ENCODE measurements at places on chromosomes 13 and 19.

DNA sequence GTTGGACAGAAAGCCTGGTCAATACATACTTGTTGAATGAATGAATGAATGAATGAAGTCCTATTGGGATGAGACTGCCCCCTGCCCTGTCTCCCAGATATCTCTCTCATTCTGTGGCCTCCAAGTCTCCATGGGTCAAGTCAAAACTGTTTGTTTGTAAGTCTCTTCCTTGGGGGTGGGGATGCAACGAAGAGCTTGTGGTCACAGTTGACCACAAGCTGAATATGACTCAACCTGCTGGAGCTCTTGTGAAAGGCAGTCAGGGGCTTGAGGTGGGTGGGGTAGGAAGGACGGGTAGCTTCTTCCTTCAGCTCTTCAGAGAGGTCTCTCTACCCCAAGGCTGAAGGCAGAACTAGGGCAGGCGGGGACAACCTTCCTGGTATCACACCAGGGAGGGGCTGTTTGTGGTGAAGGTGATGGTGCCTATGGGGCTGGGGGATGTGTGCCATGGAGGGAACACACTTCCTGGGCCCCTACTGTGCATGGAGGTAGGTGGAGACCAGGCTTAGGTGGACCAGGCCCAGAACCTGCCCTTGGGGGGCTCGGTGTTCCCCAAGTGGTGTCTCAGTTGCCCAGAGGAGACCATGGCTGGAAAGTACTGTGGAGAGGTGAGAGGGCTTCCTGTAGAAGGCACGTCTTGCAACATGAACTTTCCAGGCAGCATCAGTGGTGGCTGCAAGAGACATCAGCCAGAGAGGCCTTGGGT, 8.0 kb downstream of the MYO1F start:
- no peak for DNase-seq

DNA sequence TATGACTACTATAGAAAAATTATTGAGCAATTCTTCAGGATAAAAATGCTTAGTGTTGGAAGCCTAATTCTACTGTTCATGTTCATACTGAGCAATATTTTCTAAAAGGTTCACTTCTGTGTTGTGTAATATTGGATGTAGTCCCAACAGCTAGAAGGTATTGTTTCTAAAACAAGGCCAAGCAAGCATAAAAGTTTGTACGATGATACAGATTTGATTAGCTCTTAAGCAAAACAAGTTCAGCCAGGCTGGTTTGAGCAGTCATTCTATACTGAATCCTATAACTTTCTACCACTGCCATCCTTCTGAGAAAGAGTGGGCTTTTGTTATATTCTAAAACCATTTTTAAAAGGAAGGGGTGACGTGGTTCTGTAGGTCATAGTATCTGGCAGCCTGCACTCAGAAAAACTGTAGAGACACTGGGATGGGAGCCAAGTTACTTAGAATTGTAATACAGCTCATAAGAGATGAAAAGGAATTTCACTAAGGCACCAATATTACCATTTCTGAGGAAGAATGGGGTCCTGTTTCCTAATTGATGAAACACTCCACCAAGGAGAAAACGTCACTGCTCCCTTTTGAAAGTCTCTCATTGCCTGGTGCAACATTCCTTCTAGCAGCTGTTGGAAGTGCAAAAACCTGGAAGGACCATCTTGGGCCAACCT, 275.0 kb upstream of the DACH1 start:
- no peak for DNase-seq

DNA sequence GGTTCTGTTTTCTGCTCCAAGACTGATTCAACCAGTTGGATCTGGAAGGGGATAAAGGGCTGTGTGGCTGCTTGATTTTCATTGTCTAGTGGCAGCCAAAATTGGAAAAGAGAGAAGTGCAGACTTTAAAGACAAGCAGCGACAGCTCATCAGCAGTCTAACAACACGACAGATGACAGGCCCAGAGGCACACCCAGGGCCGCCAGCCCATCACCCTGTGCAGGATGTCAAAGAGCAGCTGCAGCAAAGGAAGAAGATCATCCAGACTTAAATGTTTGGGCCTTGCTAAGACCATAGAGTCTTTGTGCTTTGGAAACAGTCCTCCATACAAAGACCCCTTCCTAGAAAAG, 421.0 kb upstream of the KLF12 start:
- no peak for DNase-seq

- no peak for DNase-seq
Observed at GRCh38 chr13:27172495-27172842, 858 bp upstream of the USP12 start.

- no peak for DNase-seq
Observed at GRCh38 chr13:28056970-28057712, 43.2 kb downstream of the FLT3 start.

- no peak for DNase-seq
Observed at GRCh38 chr13:46726347-46726746, 70.6 kb downstream of the ESD start.

DNA sequence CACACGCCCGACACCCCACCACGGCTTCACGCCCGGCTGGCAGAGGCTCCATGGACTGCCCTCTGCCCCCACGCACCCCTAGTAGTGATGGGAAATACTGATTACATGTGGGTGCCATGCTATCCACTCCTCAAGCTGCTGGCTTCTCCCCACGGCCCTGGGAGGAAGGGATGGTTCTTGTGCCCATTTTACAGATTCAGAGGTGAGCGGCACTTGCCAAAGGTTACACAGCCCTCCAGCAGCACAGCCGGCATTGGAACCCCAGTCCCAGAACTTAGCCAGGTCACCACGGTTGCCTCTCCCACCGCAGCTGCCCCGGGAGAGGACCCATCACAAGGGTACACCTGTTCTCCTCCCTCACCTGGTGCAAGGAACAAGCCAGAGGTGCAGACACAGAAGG, 13.2 kb downstream of the LRRC4B start:
- no peak for DNase-seq

DNA sequence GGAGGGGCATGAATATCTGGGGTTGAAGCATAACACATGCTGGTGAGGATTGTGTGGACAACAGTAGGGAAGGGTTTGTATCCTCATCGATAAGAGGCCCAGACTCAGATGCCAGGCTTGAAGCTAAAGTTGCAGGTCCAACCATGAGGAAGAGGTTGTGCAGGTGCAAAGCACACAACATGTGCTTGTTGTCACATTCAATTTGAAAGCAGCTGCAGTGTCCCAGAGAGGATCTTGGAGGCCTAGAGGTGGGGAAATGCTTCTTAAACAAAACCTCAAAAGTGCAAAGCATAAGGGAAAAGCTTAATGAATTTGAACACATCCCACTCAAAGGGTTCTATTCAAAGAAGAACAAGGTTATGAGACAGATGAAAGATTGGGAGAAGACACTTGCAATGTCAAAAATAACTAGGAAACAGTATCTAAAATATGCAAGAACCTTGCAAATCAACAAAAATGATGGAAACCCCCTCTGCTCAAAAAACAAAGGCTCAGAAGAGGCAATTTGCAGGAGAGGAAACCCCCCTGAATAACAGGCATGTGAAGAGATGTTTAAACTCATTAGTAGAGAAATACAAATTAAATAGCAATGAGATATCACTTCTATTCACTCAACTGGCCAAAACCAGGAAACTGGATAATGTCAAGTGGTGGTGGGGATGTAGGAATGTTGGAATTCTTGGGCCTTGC, 187.1 kb downstream of the KATNAL1 start:
- no peak for DNase-seq

DNA sequence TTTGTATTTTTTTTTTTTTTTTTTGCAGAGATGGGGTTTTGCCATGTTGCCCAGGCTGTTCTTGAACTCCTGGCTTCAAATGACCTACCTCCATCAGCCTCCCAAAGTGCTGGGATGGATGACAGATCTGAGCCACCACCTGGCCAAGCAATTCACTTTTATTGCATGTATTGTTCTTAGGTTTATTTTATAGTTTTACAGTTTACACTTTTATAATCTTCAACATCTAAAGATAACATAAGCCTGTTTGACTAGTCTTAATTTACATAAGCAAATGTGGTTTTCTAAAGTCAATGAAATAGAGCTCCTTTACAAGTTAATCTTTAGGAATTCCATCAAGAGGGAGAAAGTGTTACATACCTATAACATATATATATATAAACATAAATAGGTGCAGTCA, 9.5 kb upstream of the MPV17L2 start:
- no peak for DNase-seq

DNA sequence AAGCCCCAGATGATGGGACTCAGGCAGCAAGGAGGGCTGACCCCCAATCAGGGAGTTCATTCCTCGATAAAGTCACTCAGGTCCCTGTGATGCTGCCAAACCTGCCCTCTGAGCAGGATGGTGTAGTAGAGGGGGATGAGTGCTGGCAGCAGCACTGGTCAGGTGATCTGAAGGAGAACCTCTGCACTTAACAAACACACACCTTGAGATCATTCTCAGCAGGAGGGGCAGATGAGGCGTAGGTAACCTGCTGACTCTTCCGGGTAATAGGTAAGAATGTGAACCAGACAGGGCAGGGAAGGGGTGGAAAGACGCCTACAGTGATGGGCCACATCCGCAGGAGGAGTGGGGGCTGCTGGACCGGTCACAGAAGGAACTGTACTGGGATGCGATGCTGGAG, 3.2 kb downstream of the ZNF446 start:
- DNase-seq, result no peak

DNA sequence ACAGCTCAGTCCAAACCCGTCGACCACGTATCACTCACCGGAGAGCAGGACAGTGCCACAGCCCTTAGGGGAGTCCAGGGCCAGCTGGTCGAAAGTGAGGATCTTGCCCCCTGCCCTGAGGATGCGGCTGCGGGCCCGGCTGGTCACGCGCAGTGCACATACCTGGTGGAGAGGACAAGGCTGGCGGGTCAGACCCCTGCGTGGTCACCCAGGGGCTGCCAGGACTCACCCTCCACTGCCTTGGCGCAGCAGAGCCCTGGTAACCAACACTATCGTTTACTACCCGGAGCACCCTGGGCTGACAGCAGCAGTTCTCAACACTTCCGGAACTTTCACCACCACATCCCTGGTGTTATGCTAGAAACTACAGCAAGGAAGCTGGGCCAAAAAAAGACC, 1.2 kb upstream of the FAM83E start:
- no peak for DNase-seq

DNA sequence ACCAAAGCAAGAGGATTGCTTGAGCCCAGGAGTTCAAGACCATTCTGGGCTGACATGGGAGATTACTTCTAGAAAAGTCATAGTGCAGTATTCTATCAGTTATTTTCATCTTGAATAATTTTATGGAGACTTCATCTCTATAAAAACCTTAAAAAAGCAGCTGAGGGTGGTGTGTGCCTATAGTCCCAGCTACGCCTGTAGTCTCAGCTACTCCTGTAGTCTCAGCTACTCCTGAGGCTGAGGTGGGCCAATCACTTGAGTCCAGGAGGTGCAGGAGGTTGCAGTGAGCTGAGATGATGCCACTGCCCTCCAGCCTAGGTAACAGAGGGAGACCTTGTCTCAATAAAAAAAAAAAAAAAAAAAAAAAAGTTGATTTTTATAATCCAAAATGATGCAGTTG, 22.1 kb upstream of the KCTD4 start:
- no peak for DNase-seq

DNA sequence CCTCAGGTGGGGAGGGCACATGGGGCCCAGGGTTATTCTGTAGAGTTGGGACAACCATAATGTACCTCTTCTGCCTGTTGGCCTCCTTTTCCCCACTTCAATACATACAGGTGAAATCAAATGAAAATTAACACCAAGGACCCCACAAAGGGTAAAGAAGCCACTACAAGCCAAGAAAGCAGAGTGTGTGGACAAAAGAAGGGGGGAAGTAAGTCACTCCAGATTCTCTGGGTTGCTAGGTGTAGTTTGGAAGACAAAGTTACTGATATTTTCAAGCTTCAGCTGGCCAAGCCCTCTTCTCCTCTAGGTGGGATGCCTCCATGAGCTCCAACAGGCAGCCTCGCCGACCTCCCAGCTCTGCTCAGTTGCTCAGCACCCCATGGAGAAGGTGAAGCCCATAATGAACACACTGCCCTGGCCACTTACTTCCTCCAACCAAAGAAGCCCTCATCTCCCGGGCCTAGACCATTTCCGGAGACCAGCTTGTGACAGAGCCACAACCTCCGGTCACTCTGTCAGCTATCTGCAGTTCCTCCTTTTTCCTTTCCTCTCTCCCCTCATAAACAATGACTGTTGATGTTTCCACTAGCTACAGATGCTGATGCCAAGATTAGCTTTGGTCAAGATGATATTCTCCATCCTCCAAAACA, 66.8 kb upstream of the MED4 start:
- no peak for DNase-seq

DNA sequence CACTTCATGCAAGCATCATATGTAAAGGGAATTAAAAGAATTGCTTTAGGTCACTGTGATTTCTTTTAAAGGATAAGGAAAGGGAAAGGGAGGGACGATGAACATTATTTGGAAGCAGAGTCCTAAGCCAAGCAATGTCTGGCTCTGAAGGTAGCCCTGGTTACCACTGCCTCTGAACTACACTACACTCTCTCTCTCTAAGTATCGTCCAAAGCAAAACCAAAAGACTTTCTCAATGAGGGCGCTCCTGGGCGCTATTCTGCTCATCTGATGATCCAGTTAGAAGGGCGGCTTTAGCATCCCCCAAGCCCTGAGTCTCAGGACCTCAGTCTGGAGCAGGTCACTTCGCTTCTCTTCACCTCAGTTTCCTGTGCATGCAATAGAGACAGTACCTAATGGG, 26.2 kb downstream of the FOXO1 start:
- no peak for DNase-seq

DNA sequence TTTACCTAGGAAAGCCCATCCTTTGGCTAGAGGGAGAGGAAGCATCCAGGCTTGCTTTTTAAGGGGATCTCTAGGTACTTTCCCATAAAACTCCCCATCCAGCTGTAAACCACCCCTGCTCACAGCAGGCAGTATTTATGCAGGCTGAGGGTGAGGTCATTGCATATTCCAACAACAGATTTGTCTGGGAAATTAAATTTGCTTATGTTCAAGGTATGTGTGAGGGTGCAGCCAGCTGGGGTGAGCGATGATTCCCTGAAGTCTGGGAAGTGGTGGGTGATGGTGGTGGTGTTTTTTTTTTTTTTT, 96.3 kb upstream of the C1QTNF9B start:
- DNase-seq, result no peak

DNA sequence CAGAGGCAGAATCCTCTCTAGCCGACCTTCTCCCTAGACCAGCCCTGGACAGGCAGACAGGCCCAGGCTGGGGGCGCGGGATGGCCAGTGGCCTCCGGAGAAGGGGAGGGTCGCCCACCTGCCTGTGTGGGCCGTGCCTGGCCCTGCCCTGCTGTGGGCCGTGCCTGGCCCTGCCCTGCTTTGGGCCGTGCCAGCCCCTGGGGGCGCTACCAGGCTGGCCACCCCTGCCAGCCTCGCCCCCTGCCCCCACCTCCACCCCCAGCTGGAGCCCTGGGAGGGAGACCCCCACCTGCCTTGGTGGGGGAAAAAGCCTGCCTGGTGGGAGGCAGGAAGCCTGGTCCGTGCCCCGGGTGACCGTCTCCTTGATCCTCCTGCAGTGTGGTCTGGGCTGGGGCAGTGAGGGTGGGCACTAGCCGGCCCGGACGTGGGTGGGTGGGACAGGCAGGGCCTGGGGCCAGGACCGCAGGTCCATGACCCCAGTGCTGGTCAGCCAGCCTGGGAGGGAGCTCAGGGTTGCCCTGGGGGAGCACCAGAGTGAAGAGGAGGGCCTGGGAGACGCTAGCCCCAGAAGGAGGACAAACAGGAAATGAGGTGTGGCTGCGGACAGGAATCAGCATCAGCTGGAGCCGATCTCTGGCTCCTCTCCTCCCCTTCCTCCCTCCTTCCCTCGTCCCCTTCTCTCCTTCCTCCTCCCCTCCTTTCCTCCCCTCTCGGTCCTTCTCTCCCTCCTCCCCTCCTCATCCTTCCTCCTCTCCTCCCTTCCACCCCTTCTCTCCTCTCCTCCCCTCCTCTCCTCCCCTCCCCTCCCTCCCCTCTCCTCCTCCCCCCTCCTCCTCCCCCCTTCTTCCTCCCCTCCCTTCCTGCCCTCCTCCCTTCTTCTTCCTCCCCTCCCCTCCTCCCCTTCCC, 5.1 kb upstream of the MKNK2 start:
- DNase-seq, result peak; percentile 45

Data from dorsolateral prefrontal cortex (tissue), 122 donors.